ENCODE measurements at places on chromosomes 11 and 22.

GRCh38 chr22:32843300-32843699, 41.8 kb downstream of the TIMP3 start:
- DNase-seq, result no peak

DNA sequence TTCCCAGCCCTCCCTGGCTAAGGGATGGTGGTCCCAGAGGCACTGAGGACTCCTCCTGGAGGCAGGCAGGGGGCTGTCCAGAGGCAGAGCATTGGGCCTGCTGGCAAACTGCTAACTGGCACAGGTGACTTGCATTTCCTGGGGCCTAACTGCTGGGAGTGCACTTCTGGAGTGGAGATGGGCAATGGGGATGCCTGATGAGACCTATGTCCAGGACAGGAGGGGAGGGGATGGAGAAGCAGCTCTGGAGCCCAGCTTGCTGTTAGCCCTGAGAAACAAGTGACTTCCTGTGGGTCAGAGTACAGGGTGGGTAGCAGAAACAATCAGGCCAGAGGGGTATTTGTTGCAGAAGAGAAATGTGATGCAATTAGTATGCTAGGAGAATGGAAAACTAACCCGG, 253.2 kb downstream of the ST3GAL4 start:
- peak; percentile 9 for DNase-seq

GRCh38 chr11:22471385-22471784, 133.2 kb downstream of the SLC17A6 start:
- DNase-seq, result no peak

DNA sequence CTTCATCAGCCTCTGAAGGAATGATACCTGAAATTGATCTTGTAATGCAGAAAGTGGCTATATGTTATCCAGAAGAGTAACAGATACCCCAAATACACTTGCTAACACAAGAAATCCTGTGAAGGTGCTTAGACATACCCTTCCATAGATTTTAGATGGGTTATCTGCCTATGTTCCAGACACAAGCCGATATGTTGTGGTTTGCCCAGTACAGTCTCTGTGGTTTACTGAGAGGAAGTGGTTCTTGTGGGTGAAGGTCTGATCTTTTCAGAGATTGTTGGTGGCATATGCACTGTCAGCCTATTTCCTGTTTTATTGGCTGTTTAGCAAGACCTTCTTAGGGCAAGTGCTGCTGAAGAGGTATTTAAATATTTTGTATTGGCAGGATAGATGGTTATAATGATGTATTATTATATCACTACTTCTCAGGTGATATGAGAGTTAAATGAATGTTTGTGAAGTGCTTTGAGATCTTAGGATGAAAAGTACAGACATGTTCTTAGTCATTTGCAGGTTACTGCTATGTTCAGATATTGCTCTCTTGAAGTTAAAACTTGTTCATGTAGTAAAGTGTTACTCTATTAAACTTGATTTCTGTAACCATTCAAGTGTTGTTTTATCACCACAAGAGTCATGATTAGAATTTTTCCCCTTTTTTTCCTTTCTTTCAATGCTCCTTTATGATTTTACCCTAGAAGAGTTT, 8.2 kb downstream of the ARHGEF12 start:
- DNase-seq, result no peak

DNA sequence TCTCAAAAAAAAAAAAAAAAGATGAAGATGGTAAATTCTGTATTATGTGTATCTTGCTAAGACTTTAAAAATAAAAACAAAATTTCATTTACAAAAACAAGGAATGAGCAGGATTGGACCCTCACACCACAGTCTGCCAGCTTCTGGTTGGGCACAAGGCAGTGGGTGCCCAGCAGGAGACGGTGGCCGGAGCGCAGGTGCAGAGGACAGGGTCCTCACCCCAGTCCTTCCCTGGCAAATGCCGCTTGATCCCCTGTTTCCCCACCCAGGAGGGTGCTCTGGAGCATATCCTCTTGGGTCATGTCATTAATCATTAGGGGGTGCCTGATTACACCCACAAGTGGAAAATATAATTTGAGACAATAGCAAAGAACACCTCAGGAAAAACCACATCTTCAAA, 31.2 kb downstream of the SHANK2 start:
- DNase-seq, result peak; percentile 14

GRCh38 chr11:6606471-6607189, 3.1 kb downstream of the ILK start:
- peak; percentile 96 for DNase-seq

DNA sequence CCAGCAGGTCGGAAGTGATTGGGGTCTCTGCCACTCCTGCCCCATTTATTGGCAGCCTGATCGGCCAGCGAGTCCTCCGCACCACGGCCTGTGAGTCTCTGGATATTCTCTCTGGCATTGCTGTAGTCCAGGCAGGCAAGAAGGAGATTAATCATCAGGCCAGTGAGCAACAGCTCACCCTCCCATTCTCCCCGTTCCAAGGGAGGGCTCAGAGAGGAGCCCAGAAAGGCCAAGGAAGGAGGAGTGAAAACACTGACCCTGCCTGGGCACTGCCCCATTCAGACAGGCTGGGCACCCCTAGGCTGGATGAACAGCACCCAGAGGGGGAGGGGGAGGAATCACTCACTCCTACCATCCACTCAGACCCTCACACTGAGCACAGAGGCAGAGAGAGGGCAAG, 3.1 kb downstream of the SAA2 start:
- DNase-seq, result no peak

- DNase-seq, result no peak
Measured at GRCh38 chr22:39938509-39939111, 21.6 kb upstream of the TMA7B start.

GRCh38 chr11:43920598-43921419, 21.6 kb upstream of the C11orf96 start:
- no peak for DNase-seq

DNA sequence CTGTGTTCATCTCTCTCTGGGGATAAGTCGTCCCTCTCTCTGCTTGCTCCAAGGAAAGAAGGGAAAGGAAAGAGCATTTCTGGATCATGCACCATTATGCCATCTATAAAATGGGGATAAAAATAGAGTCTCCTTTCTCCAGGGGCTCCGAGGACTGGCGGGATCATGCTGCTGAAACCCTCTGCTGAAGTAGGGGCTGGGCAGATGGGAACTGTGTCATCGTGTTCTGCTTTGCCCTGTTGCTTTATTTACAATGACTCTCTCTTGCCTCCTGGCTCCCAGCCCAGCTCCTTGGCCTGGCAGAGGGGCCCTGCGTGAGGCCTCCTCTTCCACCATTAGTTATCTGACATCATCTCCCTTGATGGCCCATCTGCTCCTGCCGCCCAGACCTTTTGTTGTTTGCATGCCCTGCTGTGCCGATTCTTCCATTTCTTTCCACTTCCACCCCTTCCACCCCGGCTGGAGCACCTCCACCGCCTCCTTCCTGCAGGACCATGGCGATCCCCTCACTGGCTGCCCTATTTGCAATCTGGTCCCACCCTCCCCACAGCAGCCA, 200.9 kb downstream of the MYO18B start:
- no peak for DNase-seq

DNA sequence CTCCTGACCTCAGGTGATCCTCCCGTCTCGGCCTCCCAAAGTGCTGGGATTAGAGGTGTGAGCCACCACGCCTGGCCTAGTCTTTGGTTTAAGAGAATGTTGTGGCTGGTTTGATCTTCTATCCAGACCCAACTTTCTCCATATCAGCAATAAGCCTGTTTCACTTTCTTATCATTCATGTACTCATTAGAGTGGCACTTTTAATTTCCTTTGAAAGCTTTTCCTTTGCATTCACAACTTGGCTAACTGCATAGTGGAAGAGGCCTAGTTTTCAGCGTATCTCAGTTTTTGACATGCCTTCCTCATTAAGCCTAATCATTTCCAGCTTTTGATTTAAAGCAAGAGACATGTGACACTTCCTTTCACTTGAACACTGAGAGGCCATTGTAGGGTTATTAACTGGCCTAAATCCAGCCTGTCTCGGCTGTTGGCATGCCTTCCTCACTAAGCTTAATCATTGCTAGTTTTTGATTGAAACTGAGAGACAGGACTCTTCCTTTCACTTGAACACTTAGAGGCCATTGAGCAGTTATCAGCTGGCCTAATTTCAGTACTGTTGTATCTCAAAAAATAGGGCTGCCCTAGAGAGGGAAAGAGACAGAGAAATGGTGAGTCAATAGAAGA, 13.1 kb upstream of the RPL3 start:
- DNase-seq, result no peak

DNA sequence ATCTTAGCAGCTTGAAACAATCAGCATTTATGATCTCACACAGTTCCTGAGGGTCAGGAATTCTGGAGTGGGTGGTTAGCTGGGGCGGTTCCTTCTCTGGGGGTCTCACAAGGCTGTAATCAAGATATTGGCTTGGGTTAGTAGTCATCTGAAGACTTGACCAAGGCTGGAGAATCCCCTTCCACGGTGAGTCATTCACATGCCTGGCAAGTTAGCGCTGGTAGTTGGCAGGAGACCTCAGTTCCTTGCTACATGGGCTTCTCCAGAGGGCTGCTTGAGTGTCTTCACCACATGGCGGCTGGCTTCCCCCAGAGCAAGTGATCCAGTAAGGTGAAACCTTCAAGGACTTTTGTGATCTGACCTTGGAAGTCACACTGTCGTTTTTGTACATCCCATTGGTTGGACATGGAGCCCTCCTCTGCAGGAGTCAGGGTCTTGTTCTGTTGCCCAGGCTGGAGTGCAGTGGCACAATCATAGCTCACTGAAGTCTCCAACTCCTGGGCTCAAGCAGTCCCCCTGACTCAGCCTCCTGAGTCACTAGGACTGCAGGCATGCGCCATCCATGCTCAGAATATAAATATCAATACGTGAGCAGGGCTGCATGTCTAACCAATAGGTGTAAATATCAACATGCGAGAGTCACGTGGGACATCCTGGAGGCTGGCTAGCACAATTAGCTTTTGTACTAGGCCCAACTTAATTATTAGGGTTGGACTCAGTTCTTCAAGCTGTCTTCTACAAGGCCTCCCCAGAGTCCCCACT, 7.2 kb upstream of the NIPSNAP1 start:
- no peak for DNase-seq

GRCh38 chr11:93476796-93477195, 66.4 kb downstream of the SMCO4 start:
- DNase-seq, result no peak

DNA sequence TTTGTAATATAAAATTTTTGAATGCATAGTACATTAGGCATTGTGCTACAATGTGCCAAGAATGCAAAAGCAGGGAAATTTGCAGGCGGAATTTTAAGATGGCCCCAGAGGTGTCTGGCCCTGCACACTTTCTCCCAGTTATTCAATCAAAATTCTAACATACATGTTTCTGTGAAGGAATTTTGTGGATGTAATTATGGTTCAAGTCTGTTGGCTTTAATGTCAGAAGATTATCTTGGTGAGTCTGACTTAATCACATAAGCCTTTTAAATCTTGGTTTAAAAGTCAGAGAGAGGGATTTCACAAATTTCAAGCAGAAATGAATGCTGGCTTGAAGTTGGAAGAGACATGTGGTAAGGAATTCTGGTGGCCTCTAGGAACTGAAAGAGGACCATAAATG, 423.4 kb upstream of the CCDC179 start:
- no peak for DNase-seq

DNA sequence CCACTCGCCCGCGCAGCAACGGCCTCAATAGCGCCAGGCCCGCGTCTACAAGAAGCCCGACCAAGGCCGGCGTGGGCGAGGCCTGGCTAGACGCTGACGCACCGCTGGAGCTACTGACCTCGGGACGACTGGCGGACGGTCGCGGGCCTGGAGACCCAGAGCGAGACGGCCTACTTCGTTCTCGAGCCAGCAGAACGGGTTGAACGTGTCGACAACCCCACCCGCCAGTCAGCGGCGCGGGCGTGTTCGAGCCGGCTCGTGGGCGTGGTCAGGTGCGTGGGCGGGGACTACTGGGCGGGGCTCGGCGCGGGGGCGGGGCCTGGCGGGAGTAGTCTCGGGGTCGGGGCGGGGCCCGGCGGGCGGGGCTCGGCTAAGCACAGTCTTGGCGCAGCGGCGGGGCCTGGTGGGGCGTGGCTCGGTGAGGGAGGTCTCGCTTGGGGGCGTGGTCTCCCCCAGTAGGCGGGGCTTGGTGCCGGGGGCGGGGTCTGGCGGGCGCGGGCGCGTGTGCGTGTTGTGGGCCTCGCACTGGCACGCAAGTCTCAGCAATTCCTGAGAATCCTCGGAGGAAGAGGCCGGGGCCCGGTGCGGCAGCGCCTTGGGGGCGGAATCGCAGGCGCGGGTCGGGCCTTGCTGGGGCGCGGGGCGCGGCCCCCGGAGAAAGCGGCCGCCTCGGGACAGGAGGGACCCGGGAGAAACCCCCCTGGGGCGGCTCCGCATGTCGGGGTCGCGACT, at the start of gene RNH1:
Gene RNH1 (minus strand): TSS at position 248 of the 732 bp plus-strand sequence. CDS start 5,080 bp downstream, outside the sequence.
- DNase-seq, result peak; percentile 99

GRCh38 chr11:66183494-66184048, 84.9 kb upstream of the RAB1B start:
- no peak for DNase-seq

DNA sequence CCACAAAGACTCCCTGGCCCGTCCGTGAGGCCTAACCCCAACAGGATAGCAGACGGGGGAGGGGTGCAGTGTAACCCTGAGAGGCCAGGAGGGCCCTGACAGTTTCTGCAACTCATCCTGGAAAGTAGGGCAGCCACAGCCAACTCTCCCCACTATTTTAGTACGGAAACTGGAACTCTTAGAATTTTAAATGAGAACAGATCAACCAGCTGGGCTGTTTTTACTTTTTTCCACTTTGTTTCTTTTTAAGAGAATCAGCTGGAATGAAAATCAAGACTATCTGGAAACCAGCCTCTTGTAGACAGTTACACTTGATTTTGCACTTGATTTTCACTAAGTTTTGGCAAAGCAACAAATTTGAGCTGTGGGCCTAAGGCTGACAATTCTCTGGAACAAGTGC, 42.7 kb upstream of the NRIP3 start:
- no peak for DNase-seq

- DNase-seq, result no peak
Measured at GRCh38 chr11:133515107-133515506, 17.2 kb downstream of the OPCML start.

DNA sequence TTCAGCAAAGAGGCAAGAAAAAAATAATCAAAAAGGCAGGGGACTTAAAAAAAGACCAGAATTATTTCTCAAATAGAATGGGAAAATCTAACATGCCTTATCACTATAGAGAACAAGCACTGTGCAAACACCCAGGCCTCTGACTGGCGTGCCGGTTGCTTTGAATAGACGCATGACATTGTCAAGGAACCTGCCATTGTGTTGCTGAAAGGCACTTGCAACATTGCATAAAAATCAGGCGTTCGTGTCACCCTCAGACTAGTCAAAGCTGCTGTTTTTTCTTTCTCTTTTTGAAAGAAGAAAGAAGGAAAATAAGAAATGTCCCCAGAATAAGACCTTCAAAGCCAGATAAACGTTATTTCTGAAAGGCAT, 549.3 kb upstream of the CADM1 start:
- DNase-seq, result no peak
